ENCODE measurements at places on chromosomes 1 and 21.

DNA sequence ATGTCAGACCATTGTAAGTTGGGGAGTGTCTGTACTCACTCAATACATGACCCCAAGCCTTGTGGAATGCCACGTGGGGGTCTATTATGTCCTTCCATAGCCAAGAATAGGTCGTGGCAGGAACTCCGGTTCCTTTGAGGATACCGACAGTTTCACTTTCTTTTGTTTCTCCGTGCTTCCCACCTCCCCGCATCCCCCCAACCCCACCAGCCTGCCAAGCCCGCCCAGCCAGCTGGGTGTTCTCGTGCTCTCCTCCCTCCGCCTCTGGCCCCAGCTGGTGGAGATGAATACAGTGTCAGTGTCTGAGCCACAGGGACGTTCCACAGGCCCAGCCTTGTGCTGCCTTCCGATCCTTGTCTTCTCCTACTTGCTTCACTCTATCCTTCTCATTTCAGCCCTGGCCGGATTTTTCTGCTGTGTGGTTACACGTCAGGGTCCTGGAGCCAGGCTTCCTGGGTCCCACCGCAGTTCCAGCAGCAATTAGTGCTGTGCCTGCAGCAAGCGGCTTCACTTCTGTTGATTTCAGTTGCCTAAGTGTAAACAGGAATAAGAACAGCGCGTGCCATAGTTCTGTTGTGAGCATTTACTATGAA lies 4.1 kb upstream of the AGTRAP start:
- DNase-seq, result peak; percentile 67

DNA sequence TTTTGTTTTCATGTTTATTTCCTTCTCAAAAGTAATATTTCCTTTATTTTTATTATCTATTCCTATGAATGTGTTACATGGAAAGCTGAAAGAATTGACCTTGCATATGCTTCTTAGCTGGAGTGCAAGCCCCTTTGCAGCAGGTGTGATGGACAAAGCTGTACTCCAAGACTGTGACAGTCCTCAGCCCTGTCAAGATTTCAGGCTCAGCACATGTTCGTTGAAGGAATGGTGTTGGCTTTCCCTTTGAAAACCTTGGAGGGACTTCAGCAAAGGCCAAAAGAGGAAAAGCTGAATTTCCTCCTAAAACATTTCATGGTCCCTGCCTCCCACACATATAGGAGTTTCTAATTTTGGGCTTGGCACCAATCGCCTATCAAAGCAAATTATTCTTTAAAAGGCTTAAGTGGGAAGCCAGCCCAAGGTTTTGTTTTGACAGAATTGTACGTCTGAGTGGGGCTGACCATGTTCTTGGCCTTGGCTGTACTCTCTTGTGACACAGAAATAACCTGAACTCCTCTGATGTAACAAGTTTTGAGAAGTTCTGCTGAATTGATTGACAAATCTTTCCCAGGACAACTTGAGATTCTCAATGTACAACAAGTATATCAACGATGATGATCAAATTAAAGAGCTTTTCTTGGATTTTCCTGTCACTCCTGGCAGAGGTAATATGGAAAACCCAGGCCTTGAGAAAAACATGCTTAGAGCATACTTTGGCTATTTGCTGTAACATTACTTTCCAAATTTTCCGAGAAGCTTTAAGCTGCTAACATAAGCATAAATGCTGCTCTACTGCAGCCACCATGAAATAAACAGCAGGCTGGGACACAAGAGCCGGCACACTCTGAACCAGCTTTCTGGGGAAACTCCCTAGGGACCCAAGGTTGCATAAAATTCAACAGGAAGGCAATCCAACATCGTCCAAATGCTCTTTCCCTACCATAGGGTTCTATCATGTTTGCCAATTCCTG lies 135.7 kb upstream of the ZNF648 start:
- no peak for DNase-seq

- DNase-seq, result peak; percentile 74
These were observed 674 bp upstream of the ATXN7L2 start for GRCh38 chr1:109482791-109483671.

DNA sequence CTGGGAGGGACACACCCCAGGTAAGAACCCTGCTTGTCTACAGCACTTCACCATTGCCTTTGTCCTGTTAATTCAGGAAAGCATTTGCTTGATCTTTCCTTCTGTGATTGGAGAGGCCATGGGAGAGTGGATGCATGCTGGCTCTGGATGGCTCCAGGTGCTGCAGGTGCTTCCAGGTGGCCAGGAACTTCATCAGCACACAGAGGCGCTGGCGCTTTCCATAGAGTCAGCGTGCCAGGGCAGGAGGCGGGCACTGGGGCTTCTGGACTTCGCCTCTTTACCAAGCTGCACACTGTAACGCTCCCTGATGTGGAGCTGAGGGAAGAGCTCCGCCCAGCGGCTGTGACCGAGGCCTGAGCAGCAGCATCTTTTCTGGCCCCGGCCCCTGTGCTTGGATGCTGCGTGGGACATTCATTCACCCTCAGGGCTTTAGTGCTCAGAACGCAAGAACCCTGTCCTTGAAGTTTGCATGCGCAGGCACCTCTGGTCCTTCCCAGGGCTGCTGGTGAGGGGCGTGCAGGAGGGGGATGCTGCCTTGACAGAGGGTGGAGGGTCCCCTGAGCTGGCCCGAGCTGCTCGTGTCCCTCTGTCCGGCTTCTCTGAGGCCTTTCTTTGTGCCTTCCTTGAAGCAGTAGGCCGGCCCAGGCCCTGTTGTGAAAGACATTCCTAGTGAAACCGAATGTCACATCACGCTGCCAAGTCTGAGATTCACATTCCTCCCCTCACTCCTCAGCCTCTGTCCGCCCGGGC lies 1.6 kb upstream of the MX2 start:
- DNase-seq, result no peak

DNA sequence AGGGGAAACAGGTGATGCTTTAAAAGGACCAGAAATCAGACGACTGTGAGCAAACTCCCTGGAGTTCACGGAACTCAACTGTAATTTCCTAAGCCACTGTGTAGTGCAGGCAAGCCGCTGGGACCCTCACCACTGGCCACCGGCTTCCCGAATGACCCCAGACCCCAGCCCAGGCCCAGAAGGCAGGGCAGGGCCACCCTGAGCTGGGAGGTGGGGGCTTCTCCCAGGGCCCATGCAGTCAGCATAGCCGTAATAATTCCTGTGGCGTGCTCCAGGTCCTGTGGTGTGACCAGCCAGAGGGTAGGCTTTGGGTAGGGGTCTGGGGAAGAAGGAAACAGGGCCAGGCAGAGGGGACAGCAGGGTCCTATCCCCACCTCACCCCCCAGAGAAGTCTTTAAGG lies 3.5 kb upstream of the ARF1 start:
- no peak for DNase-seq

- no peak for DNase-seq
These were observed 29.1 kb downstream of the PRRX1 start for GRCh38 chr1:170692866-170693575.

- no peak for DNase-seq
These were observed at the start of gene SFN for GRCh38 chr1:26862781-26863684. Gene SFN, plus strand, starts transcription at chr1:26863149. Its CDS starts 64 bp downstream, at chr1:26863213.

GRCh38 chr1:114154146-114154962 lies 685 bp upstream of the SYT6 start:
- DNase-seq, result peak; percentile 74

DNA sequence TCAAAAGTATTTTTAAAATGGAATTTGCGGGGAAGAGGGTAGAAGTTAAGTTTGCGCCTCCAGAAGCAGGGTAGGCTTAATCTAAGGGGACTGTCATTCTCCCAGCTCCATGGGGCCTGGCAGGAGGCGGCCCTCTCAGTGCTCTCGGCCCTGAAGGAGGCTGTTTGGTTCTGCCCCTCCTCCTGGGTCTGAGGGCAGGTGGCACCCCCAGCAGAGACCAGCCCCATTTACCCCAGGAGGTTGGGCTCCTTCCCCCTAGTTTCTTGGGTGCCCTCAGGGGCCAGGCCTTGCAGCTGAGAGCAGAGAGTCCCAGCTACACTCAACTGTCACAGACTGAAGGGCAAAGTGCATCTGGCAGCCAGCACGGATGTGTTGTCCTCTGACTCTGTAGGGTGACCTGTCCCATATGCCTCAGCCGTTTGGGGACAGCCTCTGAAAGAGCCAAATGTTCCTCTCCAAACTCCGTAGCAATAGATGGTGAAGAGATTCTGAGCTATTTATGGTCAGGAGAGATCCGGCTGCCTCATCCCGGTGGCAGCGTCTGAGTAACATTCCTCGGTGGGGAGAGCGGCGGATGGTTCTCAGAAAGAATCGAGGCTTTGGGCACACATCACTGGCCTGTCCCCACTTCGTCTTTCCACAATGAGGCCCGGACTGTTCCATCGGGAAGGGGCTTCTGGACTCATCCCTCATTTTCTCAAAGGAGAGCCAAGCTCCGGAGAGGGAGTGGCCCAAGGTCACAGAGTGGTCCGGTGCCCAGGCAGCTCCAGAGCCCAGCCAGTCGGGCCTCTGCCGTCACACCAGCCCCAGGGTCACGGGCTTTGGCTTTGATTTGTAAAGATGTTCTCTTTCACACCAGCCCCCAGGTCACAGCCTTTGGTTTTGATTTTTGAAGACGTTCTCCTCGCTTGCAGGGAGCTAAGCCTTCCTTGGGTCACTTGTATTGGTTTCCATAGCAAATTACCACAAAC lies 424.2 kb upstream of the VAMP3 start:
- DNase-seq, result no peak

GRCh38 chr21:41680444-41681347 lies 86.2 kb downstream of the RIPK4 start:
- DNase-seq, result no peak

GRCh38 chr1:203769505-203770343 lies 4.7 kb downstream of the LAX1 start:
- DNase-seq, result no peak

DNA sequence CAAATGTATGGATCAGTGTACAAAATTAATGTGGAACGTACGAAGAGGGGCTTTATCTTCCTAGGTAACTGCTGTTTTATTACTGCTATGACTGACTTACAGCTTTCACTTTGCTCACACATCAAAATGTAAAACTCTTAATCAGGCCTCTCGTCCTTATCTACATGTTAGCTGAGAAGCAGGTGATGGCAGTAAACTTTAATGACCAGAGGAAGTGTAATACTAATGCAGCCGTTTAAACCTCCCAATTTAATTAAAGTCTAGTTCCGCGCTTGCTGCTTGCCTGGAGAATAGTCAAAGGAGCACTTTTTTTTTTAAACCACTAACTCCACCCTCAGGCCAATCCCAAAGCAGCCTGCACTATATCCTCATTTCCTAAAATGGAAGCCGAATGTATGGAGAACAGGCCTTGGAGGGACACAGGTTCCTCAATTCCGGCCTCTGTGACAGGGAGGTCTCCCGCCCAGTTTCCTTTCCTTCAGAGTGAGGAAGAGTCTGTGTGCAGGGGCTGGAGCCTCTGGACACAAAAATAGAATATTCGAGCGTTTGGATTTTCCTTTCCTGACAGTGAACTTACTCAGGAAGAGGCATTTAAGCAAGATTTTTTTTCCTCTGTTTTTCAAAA lies 36.7 kb upstream of the RASAL2 start:
- no peak for DNase-seq

- DNase-seq, result peak; percentile 85
These were observed 611 bp upstream of the AKT3 start for GRCh38 chr1:243850452-243851256.

DNA sequence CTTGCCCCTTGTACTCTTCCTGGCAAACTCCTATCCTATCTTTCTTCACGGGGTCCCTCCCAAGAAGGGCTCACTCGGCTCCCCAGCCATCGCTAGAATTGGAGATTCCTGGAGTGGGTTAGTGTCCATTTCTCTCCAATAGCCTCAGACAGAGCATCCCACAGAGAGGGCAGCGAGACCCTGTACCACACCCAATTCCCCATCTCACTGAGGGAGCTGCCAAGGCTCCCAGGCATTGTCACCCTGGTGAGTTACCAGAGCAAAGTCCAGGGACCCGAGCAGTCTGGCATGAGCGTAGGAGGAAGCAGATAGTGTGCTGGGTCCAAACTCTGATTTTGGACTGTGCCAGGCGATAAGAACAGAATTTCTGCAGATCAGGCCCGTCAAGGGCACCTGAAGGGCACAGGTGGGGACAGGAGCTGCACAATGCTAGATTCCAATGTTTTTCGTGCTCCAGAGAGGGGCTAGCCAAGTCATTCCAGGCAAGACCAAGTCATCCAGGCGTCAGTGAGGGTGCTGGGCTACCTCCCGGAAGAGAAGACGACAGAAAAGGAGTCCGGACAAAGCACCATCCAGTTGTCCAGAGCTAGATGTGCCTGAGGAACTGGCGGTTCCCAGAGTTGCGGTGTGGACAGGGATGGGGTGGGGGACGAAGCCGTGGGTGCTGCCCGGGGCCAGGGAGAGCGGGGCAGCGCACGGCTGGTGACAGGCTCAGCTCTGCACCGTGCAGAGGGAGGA lies 15.3 kb downstream of the AKR7A3 start:
- no peak for DNase-seq

DNA sequence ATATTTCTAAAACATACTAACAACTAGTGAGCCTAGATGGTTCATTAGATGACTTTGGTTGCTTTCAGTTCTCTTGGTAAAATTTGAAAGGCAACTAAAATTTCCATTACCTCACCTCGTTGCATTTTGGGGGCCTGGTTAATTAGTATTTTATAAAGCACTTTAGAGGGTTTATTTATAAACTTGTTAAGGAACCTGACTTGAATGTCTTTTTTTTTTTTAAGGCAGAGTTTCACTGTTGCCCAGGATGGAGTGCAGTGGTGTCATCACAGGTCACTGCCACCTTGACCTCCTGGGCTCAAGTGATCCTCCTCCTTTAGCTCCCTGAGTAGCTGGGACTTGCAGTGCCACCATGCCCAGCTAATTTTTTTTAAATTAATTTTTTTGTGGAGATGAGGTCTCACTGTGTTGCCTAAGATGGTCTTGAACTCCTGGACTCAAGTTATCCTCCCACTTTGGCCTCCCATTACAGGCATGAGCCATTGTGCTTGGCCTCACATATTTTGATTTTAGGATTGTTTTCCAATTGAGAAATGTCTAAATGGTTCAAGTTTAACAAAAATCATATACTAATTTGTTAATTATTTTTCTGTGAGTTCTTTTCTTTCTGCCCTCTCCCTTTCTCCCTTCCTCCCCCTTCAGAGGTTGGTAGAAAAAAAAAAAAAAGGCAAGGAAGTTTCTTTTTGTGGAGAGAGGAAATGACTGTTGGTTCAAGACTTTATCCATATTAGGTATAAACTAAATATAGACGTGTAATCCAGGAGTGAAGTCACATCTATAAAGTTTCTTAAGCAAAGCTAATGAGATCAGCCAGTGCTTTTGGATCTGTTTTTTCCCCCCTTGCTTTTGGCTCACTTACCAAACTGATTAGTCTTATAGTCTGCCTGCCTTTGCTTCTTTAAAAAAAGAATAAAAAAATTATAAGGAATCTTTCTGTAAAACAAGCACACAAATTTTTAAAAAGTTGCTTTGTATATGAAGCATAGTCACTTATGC lies 24.7 kb downstream of the CLIC4 start:
- DNase-seq, result no peak

Measured in glutamatergic neuron (in vitro differentiated cells).